ENCODE measurements at places on chromosomes 1 and 21.

- DNase-seq = no peak
- no peaks in the 10 kb centered on the region for H3K36me3 ChIP-seq
- H3K27ac ChIP-seq = no peak overlapping the region
- peaks cover 32% of the 10 kb centered on the region for H3K27me3 ChIP-seq
Measured at GRCh38 chr1:65238010-65238409, 71.3 kb upstream of the DNAJC6 start.

- H3K4me3 ChIP-seq = no peak overlapping the region
- no peaks in the 10 kb centered on the region for H3K4me1 ChIP-seq
- no peak for DNase-seq
- no peak overlapping the region for H3K27ac ChIP-seq
- no peaks in the 10 kb centered on the region for H3K36me3 ChIP-seq
Measured at GRCh38 chr1:68149907-68150306, 82.4 kb downstream of the WLS start.

DNA sequence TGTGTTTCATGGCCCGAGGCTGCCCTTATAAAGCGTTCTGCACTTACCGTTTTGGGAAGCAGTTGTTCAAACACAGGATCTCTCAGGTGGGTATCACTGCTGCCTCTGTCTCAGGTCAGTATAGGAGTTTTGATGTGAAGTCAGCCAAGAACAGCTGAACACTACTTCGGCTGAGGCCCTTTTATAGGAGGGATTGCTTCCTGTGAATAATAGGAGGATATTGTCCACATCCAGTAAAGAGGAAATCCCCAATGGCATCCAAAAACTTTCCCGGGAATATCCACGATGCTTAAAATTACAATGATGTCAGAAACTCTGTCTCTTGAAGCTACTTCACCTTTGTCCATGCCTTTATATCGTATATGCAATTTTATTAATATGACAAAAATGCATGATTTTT lies at the start of gene SELE:
TSS of gene SELE (minus strand) at position 156 of the 400 bp plus-strand sequence. CDS start 467 bp downstream, outside the sequence.
- DNase-seq = no peak
- H3K4me1 ChIP-seq = no peaks in the 10 kb centered on the region
- H3K27me3 ChIP-seq = peaks cover 18% of the 10 kb centered on the region
- no peak within 1 kb of the TSS for H3K4me3 ChIP-seq
- H3K36me3 ChIP-seq = no peaks in the 10 kb centered on the region

- H3K27me3 ChIP-seq = peaks cover 6% of the 10 kb centered on the region
- DNase-seq = no peak
- no peaks in the 10 kb centered on the region for H3K36me3 ChIP-seq
Measured at GRCh38 chr1:87790756-87791155, 462.1 kb downstream of the LMO4 start.

GRCh38 chr1:9161342-9161741 lies 32.4 kb upstream of the GPR157 start:
- no peaks in the 10 kb centered on the region for H3K36me3 ChIP-seq
- no peak overlapping the region for H3K27ac ChIP-seq
- DNase-seq = no peak
- no peaks in the 10 kb centered on the region for H3K4me1 ChIP-seq

DNA sequence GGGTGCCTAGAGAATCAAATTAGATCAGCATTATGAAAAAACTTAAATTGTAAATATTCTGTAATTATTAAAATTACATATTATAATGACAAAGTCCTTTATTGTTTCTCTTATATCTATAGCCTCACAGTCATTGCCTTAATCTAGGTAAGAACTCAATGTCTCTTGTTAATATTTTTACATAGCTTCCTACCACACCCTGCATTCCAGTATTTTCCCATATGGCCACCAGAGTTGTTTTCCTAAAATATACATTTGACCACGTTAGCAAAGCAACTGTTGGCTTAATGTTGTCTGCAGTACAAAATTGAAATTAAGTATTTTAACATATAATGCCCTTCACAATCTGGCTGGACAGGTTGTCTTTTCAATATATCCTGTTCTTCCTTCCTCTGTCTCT lies 230.3 kb downstream of the DNAH14 start:
- H3K27ac ChIP-seq = no peak overlapping the region
- H3K36me3 ChIP-seq = no peaks in the 10 kb centered on the region
- DNase-seq = no peak
- peaks cover 7% of the 10 kb centered on the region for H3K4me1 ChIP-seq
- no peak overlapping the region for H3K4me3 ChIP-seq

GRCh38 chr1:169679692-169680091 lies 31.7 kb downstream of the SELL start:
- H3K27me3 ChIP-seq = no peaks in the 10 kb centered on the region
- H3K4me1 ChIP-seq = peaks cover 33% of the 10 kb centered on the region
- no peaks in the 10 kb centered on the region for H3K36me3 ChIP-seq
- no peak for DNase-seq
- no peak overlapping the region for H3K4me3 ChIP-seq

GRCh38 chr1:89659322-89660081 lies 26.6 kb downstream of the LRRC8C start:
- H3K27ac ChIP-seq = peak overlapping the region; percentile 84
- H3K4me1 ChIP-seq = peaks cover 68% of the 10 kb centered on the region
- H3K36me3 ChIP-seq = peaks cover 48% of the 10 kb centered on the region
- peak overlapping the region; percentile 47 for H3K4me3 ChIP-seq

GRCh38 chr1:26083208-26083607 lies 15.8 kb upstream of the TRIM63 start:
- no peaks in the 10 kb centered on the region for H3K4me1 ChIP-seq
- DNase-seq = no peak
- H3K4me3 ChIP-seq = no peak overlapping the region
- H3K27me3 ChIP-seq = peaks cover 25% of the 10 kb centered on the region
- H3K27ac ChIP-seq = no peak overlapping the region

GRCh38 chr21:27114111-27114510 lies 147.2 kb upstream of the ADAMTS5 start:
- H3K27me3 ChIP-seq = no peaks in the 10 kb centered on the region
- H3K27ac ChIP-seq = no peak overlapping the region
- H3K4me3 ChIP-seq = no peak overlapping the region
